ENCODE measurements at places on chromosomes 12 and 14.

GRCh38 chr12:68100241-68100640 lies 59.3 kb downstream of the IFNG start:
- no peak for DNase-seq

- DNase-seq = no peak
Observed at GRCh38 chr12:110282300-110282860, 1.3 kb downstream of the ATP2A2 start.

GRCh38 chr12:8123124-8123912 lies at the start of gene CLEC4A:
TSS of gene CLEC4A (plus strand) at chr12:8123617. CDS start at chr12:8123879, 262 bp downstream.
- DNase-seq = no peak

DNA sequence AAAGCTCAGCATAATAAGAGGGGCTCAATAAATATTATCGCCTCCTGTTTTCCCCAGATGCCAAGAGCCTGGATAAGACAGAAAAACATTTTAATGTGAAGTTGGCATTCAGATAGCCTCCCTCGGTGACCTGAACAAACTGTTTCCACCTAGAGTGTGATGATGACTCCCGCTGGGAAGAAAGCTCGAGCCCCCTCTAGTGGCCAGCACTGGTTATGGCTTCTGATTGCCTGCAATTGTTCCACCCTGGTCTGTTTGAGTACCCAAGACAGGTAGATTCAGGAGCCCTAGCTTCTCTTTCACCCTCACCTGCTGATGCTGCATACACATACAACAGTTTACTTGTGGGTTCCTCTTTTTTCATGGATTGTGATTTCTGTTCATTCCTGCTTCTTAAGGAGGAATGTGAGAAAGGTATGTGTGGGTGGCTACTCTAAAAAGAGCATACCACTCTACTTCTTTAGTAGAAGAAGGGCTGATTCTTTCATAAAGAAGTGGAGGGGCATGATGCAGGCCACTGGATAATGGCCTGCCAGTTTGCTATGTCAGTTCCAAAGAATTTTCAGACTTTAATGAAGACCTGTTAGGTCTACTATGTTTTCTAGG lies 6.4 kb downstream of the ERG28 start:
- DNase-seq = peak; percentile 72

- no peak for DNase-seq
Observed at GRCh38 chr12:44015333-44015941, 179.6 kb downstream of the TMEM117 start.

DNA sequence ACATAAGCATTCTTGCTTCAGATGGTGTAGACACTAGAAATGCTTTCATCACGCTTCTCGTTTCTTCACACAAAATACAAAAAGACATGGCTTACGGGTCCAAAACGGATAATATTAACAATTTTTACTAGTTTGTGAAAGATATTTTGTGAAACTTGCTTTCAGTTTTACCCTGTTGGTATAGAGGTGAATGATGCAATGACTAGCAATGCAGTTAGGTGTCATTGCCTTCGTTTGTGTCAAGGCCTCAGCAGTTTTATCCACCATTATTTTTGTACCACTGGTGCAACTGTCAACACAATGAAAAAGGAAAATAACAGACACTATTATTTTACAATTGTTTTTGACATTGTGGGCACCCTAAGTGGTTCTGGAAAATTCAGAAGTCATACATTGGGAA lies 323.0 kb downstream of the FLRT2 start:
- DNase-seq = no peak

Data from activated naive CD8-positive, alpha-beta T cell treated with anti-CD3 and anti-CD28 coated beads for 36 hours (primary cell).